ENCODE measurements at places on chromosomes 7 and 10. TPM values are rescaled to one million over a fixed set of nuclear protein-coding genes. Genes with fewer than 3 reads are reported as not detected.

DNA sequence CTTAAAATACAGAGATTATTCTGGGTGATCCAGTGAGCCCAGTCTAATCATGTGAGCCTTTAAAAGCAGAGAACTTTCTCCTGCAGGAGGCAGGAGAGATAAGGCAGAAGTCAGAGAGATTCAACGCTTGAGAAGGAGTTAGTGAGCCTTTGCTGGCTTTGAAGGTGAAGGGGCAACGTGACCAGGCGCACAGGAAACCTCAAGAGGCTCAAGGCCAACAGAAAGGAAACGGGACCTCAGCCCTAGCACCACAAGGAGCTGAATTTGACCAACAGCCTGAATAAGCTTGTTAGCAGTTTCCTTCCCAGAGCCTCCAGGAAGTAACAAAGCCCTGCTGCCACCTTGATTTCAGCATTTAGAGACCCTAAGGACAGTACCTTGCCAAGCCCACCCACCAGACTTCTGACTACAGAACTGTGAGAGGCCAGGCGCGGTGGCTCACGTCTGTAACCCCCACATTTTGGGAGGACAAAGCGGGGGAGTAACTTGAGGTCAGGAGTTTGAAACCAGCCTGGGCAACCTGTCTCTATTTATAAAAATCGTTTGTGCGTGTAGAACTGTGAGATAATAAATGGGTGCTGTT is 87.3 kb upstream of the KAT6B start:
- no peak for DNase-seq

DNA sequence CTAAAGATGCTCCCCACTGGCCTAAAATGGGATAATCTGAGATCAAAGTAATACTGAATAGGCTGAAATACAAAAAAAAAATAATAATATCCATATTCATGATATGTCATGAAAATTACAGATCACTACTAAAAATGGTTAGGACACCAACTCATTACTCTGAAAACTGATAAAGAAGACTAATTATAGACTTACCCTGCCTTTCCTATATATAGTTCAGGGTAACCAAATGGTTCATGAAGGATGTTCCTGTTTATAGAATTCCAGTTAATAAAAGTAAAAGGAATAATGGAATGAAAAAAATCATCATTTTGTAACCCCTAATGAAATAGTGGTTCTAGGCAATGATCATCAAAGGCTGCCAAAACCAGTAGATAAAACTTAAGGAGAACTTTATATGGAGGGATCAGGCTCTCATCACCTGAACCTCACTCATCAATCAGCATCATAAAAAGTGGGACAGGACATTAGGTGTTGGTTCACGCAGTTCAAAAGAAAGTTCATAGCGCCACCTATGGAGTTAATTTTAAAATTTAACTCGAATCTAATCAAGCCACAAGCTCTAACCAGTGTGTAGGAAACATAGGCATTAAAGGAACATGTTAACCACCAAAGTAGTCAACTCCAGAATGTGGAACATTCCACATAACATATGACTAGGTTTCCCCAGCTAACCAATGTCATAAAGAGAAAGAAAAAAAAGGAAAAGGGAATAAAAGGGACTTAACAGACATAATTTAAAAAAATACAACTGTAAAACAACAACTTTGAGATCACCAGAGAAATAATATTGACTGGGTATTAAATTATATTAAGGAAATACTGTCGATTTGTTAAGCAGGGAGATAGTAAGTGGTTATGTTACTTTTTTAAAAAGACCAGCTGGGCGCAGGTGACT is 35.7 kb downstream of the P4HA1 start:
- DNase-seq = peak; percentile 6

DNA sequence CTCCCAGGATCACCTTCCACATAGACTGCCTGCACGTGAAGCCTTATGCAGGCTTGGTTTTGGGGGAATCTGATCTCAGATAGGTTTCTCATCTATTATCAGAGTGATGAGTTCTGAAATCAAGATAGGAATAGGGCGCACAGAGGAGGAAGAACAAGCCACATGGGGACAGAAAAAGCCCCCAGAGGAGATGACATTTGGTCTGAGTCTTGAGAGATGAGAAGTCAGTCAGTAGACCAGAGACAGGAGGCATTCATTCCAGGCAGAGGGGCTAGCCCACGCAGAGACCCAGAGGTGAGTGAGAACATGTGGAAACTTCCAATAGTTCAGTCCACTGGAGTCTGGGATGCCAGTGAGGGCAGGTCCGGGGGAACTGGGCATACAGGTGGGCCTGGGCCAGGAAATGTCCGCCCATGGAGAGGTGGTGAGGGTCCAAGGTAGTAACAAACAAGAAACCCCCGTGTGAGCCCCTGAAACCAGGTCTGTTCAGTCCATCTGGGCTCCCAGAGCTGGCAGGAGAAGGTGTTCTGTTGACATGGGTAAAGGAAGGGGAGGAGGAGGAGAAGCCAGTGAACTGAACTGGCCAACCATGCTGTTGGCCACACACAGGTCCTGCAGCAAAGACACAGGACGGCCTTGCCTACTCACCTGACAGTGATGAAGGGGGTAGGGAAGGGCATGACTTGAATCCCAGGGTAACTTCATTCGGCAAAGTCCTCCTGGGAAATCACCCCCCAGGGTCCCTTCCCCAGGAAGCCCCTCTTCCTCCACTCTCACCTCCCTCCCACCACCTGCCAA is 69.3 kb upstream of the SMNDC1 start:
- DNase-seq = no peak

DNA sequence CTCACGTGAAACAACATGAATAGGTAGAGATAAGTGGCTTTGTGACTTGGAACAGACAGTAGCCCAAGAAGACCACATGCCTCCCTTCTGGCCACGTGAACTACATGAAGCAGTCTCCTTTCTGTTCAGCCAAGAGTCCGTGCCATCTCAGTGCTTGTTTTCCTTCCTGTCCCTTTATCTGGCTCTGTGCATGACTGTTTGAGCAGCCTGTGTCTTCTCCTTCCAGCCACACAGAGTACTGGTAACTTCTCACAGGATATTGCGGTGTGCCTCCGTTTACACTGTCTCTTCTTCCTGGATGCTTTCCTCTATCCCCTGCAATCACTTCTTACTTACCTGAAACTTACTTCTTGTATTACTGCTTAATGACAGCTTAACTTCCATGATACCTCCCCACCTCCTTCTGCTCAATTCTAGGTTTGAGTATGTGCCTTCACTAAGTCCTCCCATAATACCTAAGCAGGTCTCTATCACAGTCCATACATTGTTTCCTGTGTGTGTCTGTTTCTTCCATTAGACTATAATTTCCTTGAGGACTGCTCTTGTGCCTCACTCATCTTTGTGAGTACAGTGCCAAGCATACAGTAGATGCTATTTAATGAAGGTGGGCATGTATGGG is 748.7 kb downstream of the AUTS2 start:
- DNase-seq = no peak

DNA sequence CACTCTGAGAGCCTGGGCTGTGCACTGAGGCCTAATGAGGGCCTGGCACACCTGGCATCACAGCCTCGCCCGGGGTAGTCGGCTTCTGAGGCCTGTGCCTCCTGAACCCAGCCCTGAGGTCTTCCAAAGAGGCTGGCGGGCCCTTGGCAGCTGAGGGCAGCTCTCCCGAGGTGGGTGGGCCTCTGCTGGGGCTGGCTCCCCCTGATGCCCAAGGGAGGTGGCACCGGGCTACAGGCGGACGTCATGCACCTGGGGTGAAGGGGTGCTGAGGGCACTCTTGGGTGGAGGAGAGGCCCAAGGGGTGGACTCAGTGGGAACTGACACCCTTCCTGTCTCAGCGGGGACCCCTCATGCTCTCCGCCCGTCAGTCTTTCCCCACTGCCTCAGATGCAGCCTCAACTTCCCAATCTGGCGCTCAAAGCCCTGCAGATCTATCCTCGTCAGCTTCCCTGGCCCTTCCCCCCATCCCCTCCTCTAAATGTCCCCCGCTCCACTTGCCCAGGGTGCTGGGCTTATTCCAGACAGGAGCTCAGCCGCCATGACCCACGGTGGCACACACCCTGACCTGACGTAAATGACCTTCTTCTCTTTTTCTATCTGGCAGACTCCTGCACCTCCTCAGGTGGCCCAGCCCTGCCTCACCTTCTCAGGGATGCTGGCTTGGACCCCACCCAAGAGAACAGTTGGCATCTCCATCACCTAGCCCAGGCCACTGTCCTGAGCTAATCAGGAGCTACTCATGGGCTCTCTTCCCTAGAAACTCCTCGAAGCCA is 38.2 kb downstream of the MYL10 start:
- DNase-seq = no peak

CHN2 gene
- 0.20 TPM for total RNA-seq

TMEM184A gene
- total RNA-seq = 0.10 TPM

BHLHA15 gene
- total RNA-seq = not detected

ASB13 gene
- total RNA-seq = 11.7 TPM

DNA sequence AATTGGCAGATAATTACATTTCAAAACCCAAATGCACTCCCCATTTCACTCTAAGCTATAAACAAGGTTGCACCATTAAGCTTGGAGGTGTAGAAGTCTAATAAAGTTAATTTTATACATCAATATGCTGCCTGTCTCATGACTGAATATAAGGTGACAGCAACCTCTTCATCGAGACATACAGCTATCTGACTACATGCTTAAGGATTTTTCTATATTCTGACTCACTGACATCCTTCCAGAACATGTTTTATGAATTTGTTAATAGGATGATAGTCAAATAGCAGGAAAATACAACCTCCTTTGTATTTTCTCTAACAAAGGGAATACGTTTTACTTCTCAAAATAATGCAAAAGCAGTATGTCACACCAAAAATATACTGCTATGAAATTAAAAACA is 76.6 kb downstream of the NRBF2 start:
- no peak for DNase-seq

DNA sequence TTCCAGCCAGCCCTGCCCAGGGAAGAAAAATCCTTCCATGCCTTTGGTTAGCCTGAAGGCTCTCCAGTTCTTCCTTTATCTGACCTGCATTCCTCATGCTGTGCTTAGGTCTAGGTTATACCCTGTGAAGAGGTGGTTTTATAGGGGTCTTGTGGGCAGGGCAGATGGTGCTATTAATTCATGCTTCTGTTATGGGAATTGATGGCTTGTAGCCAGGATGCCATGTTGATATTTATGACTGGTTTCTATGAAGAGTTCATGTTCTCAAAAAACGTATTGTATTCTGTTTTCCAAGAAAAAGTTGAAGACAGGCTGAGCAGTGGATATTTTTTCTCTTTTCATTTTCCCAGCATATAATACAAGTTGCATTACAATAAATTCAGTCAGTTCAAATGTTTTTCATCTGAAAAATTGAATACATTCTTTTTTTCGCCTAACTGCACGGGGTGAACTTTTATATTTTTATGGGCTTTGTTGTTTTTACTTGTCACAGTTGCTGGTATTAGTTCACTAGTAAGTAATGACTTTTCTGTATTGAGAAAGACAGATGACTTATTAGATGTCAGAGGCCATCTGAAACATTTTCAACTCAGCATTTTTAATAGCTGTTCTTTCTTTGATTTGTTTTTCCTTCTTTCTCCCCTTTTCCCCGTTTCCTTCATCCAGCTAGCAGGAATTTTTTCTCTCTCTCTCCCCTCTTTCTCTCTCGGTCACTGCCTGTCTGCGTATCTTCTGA is 322.8 kb downstream of the LRMDA start:
- no peak for DNase-seq

TMEM236 gene
- total RNA-seq = 0.12 TPM

DNA sequence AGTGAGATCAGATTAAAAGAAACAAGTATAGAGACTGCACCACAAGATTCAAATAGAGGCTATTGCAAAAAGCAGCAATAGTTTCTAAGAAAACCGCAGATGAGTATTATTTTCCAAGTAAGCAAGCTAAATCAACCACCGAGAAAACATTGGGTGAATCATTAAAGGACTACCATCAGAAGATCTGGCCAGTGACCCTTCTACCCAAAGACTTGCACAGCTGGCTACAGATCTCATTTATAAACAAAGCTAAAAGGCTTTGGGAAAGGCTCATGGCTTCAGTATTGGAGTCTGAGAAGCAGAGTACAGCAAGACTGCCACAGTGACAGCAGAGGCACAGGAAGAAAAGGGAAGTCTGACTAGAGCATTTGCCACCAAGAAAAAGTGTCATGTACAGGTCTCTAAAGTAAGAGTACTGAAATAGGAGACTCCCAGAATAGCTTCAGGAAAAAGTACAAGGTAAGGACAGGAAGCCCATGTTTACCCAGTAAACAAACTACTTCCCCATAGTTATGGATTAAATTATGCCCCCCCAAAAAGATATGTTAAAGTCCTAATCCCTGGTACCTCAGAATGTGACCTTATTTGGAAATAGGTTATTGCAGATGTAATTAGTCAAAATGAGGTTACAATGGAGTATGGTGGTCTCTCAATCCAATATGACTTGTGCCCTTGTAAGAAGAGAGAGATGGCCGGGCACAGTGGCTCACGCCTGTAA is 19.0 kb downstream of the STEAP1 start:
- DNase-seq = peak; percentile 82

GRCh38 chr7:26413007-26413691 is 121.5 kb downstream of the SNX10 start:
- DNase-seq = no peak

PPP1R17 gene
- total RNA-seq = not detected

PRPS1L1 gene
- not detected for total RNA-seq

PITRM1 gene
- 61.2 TPM for total RNA-seq

DNA sequence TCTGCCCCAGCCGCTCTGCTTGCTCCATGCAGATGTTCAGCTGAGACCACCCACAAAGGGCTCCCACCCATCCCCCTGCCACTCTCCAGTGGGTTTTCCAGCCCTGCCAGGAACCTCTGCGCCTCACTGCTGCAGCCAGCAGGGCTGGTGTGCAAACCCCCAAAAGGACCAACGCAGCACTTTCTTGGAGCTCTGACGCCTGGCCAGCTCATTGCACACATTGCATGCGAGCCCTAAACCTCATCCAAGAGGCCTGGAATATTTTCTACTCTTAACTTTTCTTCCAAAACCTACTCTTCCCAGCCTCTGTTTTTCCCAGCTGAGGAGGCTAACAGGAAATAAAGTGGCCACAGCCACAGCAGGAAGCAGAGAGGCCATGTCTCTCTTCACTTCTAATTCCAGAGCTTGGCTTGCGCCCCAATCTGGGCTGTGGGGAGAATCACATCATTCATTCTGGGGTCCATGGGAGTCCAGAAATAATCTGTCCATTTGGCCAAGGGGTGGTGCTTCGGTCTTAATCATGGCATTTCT is 4.6 kb upstream of the FAM170B start:
- peak; percentile 76 for DNase-seq

- no peak for DNase-seq
These were observed 985.1 kb downstream of the SORCS1 start for GRCh38 chr10:106179430-106179829.

- no peak for DNase-seq
These were observed 144.9 kb upstream of the CELF2 start for GRCh38 chr10:10872764-10873163.

CYP2C8 gene
- total RNA-seq = 0.12 TPM

GRCh38 chr10:132859084-132859855 is 73.3 kb upstream of the NKX6-2 start:
- DNase-seq = no peak

- no peak for DNase-seq
These were observed 10.3 kb upstream of the DNAAF5 start for GRCh38 chr7:716222-716621.
